ENCODE measurements at places on chromosomes 7 and 10. TPM values are rescaled to one million over a fixed set of nuclear protein-coding genes. Genes with fewer than 3 reads are reported as not detected.

CDC14C gene
- total RNA-seq, result not detected

DNA sequence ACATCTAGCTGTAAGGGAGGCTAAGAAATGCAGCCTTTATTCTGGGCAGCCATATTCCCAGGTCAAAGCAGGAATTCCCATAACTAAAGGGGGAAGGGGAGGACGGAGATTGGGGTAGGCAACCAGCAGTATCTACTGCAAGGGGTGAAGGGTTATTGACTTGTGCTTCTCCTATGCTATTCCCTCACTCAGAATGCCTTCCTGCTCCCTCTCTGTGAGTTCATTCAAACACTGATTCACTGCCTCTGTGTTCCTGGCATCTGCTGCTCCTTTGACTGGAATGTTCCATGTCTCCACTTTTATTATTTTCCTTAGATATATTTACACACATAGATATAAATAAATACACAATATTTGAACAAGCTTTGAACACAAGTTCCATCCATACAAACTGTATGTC is 11.1 kb downstream of the HTR7 start:
- H3K4me3 ChIP-seq, result no peak overlapping the region
- H3K4me1 ChIP-seq, result no peaks in the 10 kb centered on the region
- no peaks in the 10 kb centered on the region for H3K27me3 ChIP-seq
- DNase-seq, result no peak
- no peaks in the 10 kb centered on the region for H3K36me3 ChIP-seq

DNA sequence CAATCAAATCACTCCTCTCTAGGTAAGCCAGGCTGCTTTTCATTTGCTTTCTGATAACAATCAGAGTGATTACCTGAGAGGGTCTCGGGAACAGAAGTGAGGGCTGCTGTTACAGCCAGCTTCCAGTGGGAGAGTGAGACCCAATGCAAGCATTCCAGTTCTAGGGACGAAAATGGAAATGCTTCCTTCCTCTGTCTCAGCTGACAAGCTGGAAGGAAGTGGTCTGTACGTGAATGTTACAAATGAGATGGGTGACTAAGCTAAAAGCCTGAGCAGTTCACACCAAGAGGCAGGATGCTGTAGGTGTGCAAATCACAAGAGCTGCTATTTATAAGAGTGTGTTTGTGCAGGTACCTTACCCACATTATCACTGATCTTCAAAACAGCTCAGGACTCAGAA is 772.4 kb downstream of the GRID1 start:
- no peaks in the 10 kb centered on the region for H3K36me3 ChIP-seq
- no peaks in the 10 kb centered on the region for H3K27me3 ChIP-seq
- no peaks in the 10 kb centered on the region for H3K4me1 ChIP-seq
- H3K4me3 ChIP-seq, result no peak overlapping the region

SPDYE2 gene
- not detected for total RNA-seq

GRCh38 chr10:13335881-13336280 is 12.2 kb downstream of the SEPHS1 start:
- H3K36me3 ChIP-seq, result peaks cover 70% of the 10 kb centered on the region
- no peak overlapping the region for H3K27ac ChIP-seq
- peaks cover 5% of the 10 kb centered on the region for H3K4me1 ChIP-seq
- no peak for DNase-seq
- no peak overlapping the region for H3K4me3 ChIP-seq

C10orf62 gene
- total RNA-seq, result not detected

- H3K4me1 ChIP-seq, result peaks cover 46% of the 10 kb centered on the region
- H3K4me3 ChIP-seq, result peak within 1 kb of the TSS; percentile 90
- peaks cover 23% of the 10 kb centered on the region for H3K27me3 ChIP-seq
- peak; percentile 92 for DNase-seq
These were observed at the start of gene UNC5B for GRCh38 chr10:71212318-71213126. UNC5B (plus strand) TSS chr10:71212570; CDS start chr10:71212986, 416 bp downstream.

RNF148 gene
- total RNA-seq, result 1.5 TPM

NACAD gene
- 2.5 TPM for total RNA-seq

PDZD7 gene
- 1.6 TPM for total RNA-seq

- H3K36me3 ChIP-seq, result no peaks in the 10 kb centered on the region
- H3K4me1 ChIP-seq, result no peaks in the 10 kb centered on the region
- no peak overlapping the region for H3K4me3 ChIP-seq
- DNase-seq, result no peak
- no peak overlapping the region for H3K27ac ChIP-seq
These were observed 15.3 kb downstream of the GPER1 start for GRCh38 chr7:1103009-1103788.

DNA sequence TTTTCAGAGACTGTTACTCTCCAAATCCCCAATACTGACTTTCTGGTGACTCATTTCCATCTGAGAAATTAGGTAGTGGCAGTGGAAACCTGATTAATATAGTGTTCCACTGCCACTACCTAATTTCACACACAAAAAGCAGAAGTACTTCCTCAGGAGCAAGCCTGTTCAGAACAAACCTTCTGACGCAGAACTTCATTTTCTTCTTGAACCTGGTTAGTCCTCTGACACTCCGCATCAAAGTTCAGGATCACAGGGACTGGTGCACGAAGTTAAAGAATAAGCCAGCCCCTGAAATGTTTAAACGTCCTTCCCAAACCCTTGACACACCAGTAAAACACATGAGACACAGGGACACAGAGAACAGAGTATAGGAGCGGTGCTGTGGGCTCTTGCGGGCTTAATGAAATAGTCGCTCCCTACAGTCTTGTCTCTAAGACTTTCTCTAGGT is 4.4 kb downstream of the WDR91 start:
- peaks cover 38% of the 10 kb centered on the region for H3K36me3 ChIP-seq
- H3K4me3 ChIP-seq, result no peak overlapping the region
- H3K27me3 ChIP-seq, result no peaks in the 10 kb centered on the region

DNA sequence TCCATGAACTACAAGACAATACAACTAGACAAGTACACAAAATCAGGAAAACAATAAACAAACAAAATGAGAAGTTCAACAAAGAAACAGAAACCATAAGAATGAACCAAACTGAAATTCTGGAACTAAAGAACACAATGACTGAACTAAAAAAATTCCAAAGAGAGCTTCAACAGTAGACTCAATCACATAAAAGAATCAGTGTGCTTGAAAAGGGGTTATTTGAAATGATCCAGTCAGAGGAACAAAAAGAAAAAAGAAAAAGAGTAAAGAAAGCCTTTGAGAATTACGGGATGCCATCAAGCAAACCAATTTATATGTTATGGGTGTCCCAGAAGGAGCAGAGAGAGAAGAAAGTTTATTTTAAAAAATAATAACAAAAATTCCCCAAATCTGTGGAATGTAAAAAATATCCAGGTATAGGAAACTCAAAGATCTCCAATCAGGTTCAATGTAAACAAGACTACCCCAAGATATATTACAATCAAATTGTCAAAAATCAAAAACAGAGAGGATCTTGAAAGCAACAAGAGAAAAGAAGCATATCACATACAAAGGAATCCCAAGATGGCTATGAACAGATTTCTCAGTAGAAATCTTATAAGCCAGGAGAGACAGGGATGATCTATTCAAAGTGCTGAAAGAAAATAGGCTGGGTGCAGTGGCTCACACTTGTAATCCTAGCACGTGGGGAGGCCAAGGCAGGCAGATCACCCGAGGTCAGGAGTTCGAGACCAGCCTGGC is 18.7 kb downstream of the COG5 start:
- no peaks in the 10 kb centered on the region for H3K4me1 ChIP-seq
- no peak overlapping the region for H3K4me3 ChIP-seq
- DNase-seq, result no peak

ADRA2A gene
- total RNA-seq, result 3.8 TPM

DNA sequence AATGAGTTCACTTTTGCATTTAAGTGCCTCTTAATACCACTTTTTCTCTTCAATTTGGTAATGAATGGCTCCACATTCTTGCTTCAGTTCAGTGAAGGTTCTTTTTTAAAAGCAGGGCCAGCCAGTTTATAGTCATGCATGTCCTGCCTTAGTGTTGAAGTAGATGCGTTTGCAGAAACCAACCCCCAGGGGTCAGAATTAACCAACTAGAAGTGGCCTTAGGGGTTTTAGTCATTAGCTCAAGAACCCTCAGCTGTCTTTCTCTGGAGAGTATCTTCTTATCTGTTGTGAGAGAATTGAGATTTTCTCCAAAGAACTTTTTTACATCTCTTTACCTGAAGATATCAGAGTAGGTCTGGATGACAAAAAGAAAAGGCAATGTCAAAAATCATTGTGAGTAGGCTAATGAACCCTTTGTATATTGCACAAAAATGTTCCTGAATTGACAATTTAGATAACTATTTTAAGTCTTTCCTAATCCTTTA is 82.2 kb downstream of the PIK3CG start:
- no peak overlapping the region for H3K4me3 ChIP-seq
- H3K4me1 ChIP-seq, result no peaks in the 10 kb centered on the region
- no peaks in the 10 kb centered on the region for H3K36me3 ChIP-seq
- no peak for DNase-seq

- peaks cover 28% of the 10 kb centered on the region for H3K4me1 ChIP-seq
- H3K27me3 ChIP-seq, result no peaks in the 10 kb centered on the region
- no peak overlapping the region for H3K27ac ChIP-seq
- no peak overlapping the region for H3K4me3 ChIP-seq
- DNase-seq, result peak; percentile 15
These were observed 99.8 kb downstream of the RGS10 start for GRCh38 chr10:119442758-119443060.

DNA sequence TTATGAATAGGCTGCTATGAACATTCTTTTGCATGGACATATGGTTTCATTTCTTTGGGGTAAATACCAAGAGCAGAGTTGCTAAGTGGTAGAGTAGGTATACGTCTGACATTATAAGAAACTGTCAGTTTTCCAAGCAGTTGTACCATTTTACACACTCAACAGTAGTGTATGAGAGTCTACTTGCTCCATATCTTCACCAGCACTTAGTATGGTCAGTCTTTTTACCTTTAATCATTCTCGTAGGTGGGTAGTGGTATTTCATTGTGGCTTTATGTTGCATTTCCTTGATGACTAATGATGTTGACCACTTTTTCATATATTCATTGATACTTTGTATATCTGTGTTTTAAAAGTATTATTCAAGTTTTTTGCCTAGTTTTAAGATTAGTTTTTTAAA is 45.1 kb downstream of the POU6F2 start:
- no peak for DNase-seq
- no peak overlapping the region for H3K4me3 ChIP-seq
- no peaks in the 10 kb centered on the region for H3K27me3 ChIP-seq
- no peaks in the 10 kb centered on the region for H3K4me1 ChIP-seq
- no peak overlapping the region for H3K27ac ChIP-seq

DNA sequence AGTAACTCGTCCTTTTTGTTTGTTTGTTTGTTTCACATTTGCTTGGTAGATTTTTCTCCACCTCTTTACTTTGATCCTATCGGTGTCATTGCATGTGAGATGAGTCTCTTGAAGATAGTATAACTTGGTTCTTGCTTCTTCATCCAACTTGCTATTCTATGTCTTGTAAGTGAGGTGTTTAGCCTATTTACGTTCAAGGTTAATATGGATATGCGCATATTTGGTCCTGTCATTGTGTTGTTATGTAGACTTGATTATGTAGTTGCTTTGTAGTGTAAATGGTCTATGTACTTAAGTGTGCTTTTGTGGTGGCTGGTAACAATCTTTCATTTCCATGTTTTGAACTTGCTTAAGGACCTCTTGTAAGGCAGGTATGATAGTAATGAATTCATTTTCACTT is 192.8 kb upstream of the MAGI2 start:
- no peak for DNase-seq
- no peak overlapping the region for H3K27ac ChIP-seq
- H3K27me3 ChIP-seq, result no peaks in the 10 kb centered on the region
- no peaks in the 10 kb centered on the region for H3K36me3 ChIP-seq
- H3K4me1 ChIP-seq, result no peaks in the 10 kb centered on the region

DNA sequence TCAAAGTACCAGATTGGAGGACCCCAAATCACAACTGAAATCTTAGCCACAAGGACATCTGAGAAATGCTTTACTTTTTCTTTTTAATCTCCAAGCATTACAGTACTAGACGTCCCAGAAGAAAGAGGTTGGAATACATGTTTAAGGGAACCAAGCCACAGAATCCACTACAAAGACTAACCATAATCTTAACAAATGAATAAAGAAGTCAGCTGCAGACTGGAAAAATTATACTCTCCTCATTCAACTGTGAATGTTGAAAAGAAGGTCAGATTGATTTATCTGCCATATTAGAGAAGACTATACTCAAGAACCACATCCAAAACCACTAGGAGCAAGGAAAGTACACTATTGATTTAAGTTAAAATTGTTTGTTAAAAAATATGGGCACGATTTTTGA is 102.1 kb upstream of the ABCB5 start:
- no peaks in the 10 kb centered on the region for H3K36me3 ChIP-seq
- no peak for DNase-seq
- no peak overlapping the region for H3K27ac ChIP-seq
- H3K27me3 ChIP-seq, result no peaks in the 10 kb centered on the region
- H3K4me1 ChIP-seq, result no peaks in the 10 kb centered on the region
- H3K4me3 ChIP-seq, result no peak overlapping the region

ENKUR gene
- total RNA-seq, result 6.5 TPM

GRCh38 chr7:32879460-32879859 is 12.1 kb downstream of the KBTBD2 start:
- H3K4me3 ChIP-seq, result no peak overlapping the region
- no peak overlapping the region for H3K27ac ChIP-seq

DNA sequence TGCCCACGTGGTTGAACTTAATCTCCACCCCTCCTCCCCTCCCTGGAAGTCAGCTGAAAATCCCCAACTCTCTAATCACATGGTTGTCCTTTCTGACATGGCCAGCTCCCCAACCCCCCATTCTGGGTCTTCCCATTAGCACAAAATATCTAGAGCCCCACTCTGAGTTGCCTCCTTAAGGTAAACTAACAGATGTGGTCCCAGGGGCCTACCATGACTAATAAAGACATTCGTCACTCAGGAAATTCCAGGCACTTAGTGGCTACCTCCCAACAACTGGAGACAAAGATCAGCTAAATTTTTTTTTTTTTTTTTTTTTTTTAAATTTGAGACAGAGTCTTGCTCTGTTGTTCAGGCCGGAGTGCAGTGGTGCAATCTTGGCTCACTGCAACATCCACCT is 21.1 kb downstream of the CCDC126 start:
- H3K36me3 ChIP-seq, result no peaks in the 10 kb centered on the region
- H3K27me3 ChIP-seq, result no peaks in the 10 kb centered on the region
- H3K27ac ChIP-seq, result no peak overlapping the region

- no peaks in the 10 kb centered on the region for H3K4me1 ChIP-seq
- H3K4me3 ChIP-seq, result no peak overlapping the region
- no peaks in the 10 kb centered on the region for H3K36me3 ChIP-seq
- H3K27ac ChIP-seq, result no peak overlapping the region
These were observed 4.8 kb upstream of the AOC1 start for GRCh38 chr7:150847536-150847935.

GRCh38 chr7:84354866-84355265 is 160.3 kb upstream of the SEMA3A start:
- no peak overlapping the region for H3K27ac ChIP-seq
- no peaks in the 10 kb centered on the region for H3K36me3 ChIP-seq
- no peak for DNase-seq
